Progenitor cell of endocrine pancreas (in vitro differentiated cells): ENCODE measurements at places on chromosomes 3 and 15.

DNA sequence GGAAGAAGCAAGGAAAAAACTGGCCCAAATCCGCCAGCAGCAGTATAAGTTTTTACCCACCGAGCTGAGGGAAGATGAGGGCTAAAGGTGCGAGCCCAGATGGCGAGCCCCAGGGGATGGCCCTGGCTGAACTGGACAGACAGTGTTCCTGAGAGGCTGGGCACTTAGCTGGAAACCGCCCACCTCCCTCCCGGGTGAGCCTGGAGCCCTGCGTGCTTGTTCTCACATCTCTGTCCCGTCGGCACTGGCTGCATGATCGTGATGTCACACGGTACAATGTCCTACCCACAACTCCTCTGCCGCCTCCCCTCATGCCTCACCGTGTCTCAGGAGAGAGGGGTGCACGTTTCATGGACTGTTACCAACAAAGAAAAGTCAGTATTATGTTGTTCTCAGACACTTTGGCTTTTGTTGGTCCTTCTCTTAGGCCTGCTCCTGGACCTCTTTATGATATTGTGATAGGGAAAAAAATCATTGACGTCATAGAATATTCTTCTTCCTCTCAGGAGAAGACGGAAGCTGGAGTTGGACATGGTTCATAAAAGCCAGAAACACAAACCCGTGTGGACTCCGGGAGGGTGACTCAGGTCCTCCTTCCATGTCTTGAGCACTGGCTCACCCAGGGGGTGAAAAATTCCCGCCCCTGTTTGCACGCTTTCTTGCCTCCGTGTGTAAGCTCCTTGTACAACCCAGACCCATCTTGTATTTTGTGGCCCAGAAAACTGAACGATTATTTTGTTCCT lies 201.8 kb upstream of the TPM1 start:
- no peak for DNase-seq

DNA sequence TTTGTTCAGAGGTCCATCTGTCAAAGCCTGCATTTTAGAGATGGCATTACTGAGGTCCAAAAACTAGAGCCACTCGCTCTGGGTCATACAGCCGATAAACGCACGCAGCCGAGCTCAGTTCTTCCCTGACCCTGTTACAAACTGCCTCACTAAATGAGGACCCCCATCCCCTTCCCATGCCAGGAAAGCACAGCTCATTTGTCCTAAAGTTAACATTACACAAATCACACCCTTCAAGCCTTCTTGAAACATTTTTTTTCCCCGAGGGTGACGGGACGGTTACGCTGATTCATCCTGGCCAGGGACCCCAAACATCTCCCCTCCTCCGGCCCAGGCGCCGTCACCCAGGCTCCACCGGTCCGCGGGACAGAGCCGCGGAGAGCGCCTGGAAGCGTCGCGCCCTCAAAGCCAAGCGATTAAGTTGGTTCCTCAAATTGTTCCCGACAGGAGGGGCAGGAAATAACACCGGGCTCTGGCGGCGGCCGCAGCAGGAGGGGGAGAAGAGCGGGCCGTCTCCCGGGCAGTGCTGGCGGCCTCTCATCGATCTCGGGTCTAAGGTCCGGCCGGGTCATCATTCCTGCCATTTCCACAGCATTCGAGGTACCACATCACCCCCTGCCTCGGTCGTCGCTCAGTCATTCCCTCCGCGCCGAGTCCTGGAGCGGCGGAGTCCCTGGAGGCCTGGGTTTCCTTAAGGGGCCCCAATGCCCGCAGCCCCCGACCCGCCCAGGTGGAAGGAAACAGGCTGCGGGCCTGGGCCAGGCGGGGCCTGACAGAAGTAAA lies 619 bp upstream of the CMTM8 start:
- peak; percentile 48 for DNase-seq

DNA sequence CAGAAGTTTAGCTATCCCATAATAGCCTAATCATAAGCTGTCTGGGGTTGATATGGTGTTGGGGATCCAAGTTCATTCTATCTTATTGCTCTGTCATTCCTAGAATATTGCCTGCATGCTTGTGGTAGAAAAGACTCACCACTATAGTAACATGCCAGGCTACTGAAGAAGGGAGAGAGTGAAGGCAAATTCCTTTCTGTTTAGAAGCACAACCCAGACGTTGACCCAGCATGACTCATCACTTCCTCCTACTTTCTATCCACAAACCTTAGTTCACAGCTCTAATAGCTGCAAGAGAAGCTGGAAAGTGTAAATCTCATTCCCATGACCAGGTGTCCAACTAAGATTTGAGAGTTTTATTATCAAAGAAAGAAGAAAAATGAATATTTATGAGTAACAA lies 57.8 kb upstream of the NMD3 start:
- DNase-seq: no peak

DNA sequence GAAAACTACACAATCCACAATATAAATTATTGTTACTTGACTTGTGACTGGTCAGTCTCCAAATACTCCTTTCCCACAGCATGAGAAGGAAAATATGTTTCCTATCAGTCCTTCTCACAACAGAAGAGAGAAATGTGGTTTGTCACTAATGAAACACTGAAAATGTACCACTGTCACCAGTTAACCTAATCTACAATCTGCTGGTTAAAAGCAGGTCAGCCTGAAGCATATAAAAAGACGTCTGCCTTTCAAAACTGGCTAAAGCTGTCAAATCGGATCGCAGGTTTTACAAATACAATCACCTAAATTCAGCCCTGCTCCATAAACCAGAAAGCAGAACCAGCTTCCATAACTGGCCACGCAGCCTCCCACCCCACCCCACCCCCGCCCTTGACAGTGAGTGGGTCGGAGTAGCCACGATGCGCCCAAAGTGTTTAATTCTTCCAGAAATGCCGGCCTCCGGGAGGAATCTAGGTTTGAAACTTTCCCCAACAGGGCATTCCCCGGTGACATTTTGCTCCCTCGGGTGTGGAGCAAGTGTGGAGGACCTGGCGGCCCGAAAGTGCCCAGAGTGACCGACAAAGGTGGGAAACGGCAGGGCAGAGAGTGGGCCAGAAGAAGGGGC lies 682 bp downstream of the ETFA start:
- DNase-seq: no peak

- no peak for DNase-seq
These were observed 33.2 kb upstream of the GOLGA8B start for GRCh38 chr15:34616613-34617012.

GRCh38 chr3:63886858-63887257 lies 23.2 kb downstream of the ATXN7 start:
- DNase-seq: no peak

- DNase-seq: no peak
These were observed 17.8 kb upstream of the MORF4L1 start for GRCh38 chr15:78854833-78855372.

DNA sequence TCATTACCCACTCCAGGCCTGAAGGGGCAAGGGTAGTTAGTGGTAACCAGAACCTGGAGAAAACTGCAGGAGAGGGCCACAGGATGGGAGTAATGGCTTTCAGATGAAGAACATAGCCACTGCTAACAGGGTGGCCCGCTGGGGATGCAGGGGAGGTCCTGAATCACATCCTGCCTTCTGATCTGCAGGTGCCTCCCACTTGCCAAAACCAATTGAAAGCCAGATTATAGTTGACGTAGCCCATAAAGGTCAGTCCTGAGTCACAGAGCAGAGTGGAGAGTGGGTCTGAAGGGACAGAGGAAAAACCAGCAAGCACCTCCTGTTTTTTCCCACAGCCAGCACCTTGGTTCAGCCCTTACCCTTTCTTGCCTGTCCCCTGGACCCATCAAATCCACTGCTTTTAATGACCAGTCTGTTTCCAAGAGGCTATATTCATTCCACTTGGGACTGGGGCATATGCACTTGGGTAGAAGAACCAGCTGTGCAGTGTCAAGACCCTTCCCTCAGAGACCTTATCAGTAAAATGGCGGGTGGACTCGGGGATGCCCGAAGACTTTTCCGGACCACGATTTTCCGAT lies 646 bp upstream of the SLC35G2 start:
- no peak for DNase-seq

- no peak for DNase-seq
These were observed 49.3 kb downstream of the FGD5 start for GRCh38 chr3:14867936-14868570.

GRCh38 chr15:87732976-87733375 lies 523.6 kb downstream of the NTRK3 start:
- no peak for DNase-seq

- no peak for DNase-seq
These were observed 161.5 kb downstream of the TBC1D5 start for GRCh38 chr3:17580901-17581300.

- DNase-seq: peak; percentile 24
These were observed 525.1 kb upstream of the GOLIM4 start for GRCh38 chr3:168620854-168621253.

DNA sequence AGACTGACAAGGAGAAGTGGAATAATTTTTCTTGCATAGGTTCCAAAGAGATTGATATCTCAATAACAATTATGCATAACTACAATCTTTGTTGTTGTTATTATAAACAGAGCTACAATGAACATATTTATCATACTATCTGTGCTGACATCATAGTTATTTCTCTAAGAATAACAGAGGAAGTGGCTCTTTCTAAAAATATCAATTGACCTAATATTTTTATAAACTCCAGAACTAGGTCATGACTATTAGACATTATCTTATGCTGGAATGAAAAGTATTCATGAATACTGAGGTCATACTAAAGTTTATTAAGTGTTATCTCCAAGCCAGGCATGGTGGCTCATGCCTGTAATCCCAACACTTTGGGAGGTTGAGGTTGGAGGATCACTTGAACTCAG lies 114.1 kb downstream of the DCLK3 start:
- no peak for DNase-seq

DNA sequence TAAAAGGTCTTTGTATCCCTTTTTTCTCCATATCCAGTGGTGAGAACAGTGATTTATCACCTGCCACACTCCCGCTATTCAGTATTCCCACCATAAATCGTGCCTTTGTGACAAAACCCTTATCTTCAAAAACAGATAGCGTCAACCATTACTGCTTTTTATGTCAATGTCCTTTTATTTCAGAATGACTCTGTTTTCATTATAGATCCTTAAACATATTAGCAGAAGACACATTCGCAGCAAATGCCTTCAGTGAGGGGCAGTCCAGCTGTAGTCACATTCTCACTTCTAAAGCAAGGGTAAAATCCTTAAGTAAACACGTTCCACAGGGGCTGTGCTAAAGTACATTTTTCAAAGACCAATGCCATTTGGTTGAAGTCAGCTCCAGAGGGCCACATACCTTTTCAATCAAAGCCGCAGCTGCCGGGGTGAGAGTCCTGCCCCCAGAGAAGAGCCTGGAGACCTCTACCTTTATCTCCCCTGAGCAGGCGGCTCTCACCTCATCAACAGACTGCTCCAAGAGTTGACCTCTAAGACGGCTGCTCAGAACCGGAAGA lies 53.4 kb downstream of the PDZRN3 start:
- DNase-seq: no peak

DNA sequence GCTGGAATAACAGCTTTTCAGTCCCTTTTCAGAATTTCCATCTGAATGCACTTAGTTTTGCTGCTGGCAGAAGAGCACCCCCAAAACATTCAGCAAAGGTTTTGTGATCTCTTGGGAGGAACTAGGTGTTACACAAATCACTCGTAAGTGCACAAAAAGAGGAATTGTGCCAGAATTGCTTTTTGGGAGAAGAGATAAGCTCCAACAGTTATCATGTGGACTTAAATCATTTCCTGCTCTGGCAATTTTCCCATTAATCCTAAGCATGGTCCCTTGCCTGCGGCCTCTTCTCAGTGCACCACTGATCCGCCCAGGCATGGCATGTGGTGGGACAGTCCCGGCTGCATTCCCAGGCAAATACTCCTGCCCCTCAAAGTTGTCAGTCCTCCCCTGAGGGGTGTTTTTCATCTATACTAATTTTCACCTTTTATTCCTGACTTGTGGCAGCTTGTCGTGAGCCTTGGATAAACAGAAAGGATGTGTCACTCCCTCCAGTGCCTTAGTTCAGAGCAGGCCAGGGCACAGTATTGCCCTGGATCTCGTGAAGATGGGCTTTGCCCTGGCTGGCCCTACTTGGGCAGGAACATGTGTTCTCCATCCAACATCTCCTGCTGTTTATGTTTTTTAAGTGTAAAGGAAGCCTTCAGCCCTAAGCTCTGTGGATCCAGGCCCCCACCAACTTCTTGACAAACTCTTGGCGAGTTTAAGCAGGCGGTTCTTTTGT lies 44.6 kb upstream of the VILL start:
- DNase-seq: no peak

- DNase-seq: no peak
These were observed 48.0 kb upstream of the APEH start for GRCh38 chr3:49626101-49626581.

DNA sequence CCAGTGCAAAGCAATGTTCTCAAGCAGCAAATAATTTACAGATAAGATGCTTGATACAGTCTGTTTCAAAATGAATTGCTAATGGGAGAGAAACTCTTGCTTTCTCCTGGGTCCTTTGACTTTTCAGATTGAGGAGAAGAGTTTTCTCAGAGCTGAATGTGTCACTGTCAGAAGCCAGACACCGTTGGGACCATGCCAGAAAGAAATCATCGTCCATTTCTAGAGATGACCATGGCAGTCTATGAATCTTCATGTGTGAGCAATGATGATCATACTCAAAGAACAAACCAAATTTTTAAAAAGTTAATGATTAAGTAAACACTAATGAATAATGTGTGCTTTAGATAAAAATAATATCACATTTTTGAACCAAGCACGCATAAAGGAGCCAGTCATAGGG lies 77.6 kb downstream of the ZNF385D start:
- DNase-seq: no peak

DNA sequence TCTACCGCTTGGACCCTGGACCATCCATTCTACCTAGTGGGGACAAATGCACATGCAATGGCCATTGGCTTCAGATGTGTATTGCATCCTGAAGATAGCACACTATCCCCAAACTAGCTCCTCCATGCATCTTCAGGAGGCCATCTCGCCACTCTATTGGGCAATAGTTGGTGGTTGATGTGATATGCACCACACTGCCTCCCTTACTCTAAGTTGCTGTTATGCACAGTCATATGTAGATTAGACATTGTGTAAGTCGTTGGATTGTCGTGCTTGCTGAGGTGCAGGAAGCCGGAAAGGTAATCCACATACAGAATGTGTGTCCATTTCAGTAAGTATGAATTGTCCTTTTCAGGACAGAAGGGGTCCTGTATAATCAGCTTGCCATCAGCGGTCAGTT lies 26.7 kb upstream of the PLA2G4D start:
- DNase-seq: no peak

DNA sequence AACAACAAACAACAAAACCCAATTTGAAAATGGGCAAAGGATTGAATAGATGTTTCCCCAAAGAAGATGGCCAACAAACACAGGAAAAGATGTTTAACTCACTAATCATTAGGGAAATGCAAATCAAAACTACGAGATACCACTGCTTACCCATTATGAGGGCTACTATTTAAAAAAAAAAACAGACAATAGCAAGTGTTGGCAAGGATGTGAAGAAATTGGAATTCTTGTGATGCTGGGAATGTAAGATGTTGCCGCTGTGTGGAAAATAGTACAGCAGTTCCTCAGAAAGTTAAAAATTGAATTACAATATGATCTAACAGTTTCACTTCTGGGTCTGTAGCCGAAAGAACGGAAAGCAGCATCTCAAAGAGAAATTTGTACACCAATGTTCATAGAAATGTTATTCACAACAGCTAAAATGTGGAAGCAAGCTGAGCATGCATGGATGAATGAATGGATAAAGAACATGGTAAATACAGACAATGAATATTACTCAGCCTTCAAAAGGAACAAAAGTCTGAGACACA lies 121.9 kb downstream of the CHSY1 start:
- DNase-seq: no peak

GRCh38 chr3:37096975-37097374 lies 77.4 kb downstream of the LRRFIP2 start:
- no peak for DNase-seq
